ENCODE measurements at places on chromosomes 5 and 9.

GRCh38 chr9:3032898-3033297 is 189.0 kb upstream of the PUM3 start:
- no peak for DNase-seq

- no peak for DNase-seq
Observed at GRCh38 chr5:17182981-17183380, 34.5 kb upstream of the BASP1 start.

DNA sequence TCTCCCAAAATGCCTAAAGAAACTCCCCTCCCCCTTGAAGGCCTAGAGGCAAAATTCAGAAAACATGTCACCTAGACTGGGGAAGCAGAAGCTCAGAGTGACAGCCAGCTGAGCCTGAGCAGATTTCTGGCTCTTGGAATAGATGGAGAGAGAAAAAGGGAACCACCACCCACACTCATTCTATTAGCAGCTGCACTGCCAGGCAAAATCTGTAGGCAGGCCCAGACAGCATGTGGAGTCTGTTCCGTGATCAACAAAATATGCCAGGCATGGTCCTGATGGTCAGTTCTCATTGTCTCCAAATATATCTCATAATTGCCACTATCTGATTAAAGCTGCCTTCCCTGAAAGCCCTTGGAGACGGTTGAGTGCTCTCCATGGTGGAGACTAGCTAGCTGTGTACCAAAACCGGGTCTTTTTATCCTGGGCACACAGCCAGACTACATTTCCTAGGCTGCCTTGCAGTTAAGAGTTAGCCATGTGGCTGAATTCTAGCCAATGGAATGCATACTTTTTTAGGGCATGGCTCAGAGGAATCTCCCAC is 131.7 kb upstream of the GPR151 start:
- no peak for DNase-seq

DNA sequence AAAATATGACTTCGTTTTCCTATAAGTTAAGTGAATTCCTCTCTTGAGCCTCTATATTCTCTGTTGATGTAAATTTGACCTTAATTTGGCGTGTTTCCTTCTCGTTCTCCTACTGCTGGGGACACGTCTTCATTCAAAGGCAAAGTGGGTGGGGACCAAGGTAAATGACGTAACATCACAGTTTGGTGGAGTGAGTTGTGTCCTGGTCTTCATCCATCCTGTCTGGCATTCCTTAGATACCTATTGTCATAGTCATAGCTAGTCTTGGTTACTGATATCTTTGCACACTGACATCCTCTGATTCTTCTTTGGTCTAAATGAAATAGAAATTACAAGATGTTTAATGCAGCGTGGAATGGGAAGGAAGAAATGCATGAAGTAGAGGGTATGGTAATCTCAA is 108.5 kb downstream of the NNT start:
- DNase-seq = no peak

DNA sequence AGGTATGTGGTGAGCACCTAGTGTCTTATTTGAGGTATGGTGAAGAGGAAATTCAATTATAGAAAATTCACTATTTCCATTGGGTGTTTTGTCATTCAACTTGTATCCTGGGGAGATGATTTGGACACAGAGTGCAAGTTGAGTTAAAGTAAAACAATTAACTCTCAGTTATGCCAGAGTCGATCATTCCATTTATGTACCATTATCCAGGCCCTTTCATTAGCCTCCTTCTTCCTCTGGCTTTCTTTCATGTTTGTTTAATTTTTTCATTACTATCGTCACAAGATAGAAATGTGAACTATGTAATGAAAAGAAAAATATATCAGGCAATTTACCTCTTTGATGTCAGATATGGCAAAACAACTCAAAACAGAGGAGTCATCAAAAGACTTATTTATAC is 1347.2 kb upstream of the NUDT12 start:
- DNase-seq = no peak

GRCh38 chr9:121454972-121455371 is 44.7 kb downstream of the GGTA1 start:
- no peak for DNase-seq

DNA sequence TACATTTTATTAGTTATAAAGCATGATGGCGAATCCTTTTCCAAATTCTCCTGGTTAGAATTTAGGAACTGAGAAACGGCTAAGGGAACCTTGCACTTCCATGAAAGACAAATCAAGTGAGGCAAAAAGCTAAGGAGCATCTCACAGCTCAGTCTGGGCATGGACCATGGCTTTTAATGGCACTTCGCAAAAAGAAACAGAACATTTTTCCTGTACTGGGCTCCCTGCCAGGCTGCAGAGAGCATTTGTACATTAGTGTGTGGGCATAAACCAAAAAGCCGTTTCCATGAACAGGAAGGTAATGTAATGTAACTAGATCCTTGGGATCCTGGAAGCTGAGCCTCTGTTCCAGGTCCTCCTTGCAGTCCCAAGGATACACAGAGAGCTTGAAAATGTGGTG is 354.2 kb downstream of the MRPS30 start:
- no peak for DNase-seq

DNA sequence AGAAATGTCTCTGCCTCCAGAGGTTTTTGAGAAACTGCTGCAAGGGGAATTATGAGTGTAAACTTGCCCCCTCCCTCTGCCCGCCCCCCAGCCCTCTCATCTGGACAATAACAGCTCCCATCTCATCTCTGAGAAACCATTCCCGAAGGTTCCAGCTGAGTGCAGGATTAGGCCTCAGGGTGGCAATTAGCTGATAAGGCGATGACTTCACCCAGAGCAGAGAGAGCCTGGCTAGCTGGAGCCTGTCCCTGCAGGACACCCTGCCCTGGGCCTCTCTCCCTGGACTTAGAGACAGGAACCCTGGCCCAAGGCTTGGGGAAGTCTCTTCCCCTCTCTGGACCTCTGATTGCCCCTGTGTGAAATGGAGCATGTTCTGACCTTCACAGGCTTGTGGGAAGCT is 45.7 kb upstream of the HAND1 start:
- no peak for DNase-seq

GRCh38 chr9:27628311-27628710 is 55.0 kb upstream of the C9orf72 start:
- no peak for DNase-seq

DNA sequence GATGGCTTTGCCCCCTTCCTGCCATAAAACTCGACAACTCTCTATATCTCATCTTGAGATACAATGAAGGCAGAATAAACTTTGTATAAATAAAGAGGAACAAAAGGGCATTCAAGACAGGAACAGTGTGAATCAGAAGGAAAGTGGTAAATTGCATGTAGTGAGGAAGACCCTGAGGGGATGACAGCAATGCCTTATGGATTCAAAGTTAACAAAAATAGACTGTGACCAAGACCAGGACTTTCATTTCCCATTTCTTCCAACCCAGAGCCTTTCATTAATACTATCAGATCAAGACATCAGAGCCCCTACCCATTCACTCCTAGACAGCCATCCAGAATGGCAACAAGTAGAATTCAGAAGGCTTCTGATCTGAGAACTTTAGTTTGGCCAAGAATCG is 46.4 kb upstream of the ZNF462 start:
- DNase-seq = no peak

- no peak for DNase-seq
Observed at GRCh38 chr5:71588533-71588885, 1.4 kb downstream of the MCCC2 start.

- no peak for DNase-seq
Observed at GRCh38 chr5:6084376-6084775, 294.0 kb downstream of the MED10 start.

- no peak for DNase-seq
Observed at GRCh38 chr9:119003882-119004617, 365.2 kb downstream of the BRINP1 start.

DNA sequence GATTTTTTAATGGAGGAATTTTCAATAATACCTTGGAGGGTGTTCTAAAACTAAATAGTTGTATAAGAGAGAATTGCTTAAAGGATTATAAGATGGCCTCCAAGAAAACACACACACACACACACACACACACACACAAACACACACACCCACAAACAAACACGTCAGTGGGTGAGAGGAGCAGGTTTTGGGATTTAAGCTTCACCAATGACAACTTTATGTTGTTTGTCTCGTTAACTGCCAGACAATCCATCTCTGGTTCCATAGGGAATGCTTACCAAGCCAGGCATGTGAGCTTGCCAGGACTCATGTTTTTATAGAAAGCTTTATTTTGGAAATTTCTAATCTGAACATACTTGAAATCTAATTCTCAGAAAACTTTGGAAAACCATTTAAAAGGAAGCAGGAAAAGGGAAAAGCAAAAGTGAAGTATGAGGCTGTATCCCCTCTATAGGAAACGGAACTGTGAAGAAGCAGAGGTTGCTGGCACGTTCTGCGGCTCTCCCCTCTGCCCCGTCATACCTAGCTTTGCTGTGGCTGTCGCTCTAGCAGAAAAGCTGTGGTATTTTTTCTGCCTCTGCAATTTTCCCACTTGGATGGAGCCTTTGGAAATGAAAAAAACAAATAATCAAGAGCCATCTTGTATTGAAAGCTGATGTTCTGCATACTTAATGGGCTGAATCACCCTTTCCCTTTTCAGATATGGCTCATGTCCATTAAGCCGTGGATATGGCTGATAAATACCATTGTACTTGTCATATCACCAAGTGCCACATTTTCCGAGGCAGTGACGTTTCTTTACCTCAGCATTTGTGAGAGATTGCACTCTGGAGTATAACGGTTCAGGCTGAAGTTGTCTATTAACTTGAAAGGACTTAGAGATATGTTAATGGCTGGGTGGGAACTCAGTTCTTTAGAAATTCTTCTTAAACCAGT is 112.7 kb downstream of the NTRK2 start:
- no peak for DNase-seq

DNA sequence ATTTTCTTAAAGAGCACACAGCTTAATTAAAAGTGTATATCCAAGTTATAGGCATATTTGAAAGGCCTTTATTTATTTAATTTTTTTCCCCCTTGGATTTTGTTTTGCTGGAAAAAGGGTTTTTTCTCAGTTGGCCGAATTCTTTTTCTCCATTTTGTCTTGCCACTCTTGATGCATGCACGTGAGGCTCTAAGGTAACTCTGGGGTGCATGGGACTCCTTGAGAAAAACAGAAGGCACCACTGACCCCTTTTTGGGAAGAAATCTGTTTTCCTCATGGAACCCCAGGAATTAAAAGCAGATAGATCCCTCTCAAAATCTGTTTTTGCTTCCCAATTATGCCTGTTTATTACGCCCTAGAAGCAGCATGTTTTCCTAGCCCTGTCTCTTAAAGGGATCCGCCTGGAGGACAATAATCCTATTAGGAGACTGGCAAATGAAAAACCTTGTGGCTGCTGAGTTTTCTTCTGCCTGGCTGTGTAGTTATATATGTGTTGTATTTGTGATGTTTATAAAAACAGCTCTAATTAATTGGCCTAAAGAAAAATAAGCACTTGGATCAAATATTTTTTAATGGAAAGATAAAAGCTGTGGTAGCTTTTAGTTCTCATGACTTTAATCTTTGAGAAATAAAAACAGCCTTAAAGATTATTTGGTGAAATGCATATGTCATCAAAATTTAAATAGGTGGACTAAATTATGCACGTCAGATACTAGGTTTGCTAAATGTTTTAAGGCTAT is 435.1 kb upstream of the CDH9 start:
- DNase-seq = no peak

Data from CD8-positive, alpha-beta T cell (primary cell).